ENCODE measurements at places on chromosomes 2 and 18.

- DNase-seq = peak; percentile 48
Measured at GRCh38 chr2:110991911-110992310, 128.8 kb upstream of the BCL2L11 start.

DNA sequence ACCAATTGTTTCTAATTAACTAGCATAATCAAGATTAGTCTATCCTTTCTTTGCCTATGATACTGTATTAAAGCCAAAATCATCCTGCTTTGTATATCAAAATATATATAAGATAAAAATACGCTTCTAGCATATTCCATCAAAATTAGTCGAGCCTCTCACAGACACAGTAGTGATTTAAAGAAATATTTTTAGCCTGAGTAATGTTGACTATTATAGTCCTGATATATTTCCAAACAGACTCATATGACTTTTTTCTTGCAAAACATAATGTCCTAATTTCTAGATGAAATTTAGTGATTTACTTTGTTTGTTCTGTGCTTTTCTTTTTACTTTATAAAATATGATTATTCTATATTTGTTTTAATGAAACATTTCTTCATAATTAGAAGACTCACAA lies 30.9 kb downstream of the FAP start:
- DNase-seq = no peak

GRCh38 chr2:34096562-34097171 lies 497.6 kb upstream of the FAM98A start:
- DNase-seq = peak; percentile 70

DNA sequence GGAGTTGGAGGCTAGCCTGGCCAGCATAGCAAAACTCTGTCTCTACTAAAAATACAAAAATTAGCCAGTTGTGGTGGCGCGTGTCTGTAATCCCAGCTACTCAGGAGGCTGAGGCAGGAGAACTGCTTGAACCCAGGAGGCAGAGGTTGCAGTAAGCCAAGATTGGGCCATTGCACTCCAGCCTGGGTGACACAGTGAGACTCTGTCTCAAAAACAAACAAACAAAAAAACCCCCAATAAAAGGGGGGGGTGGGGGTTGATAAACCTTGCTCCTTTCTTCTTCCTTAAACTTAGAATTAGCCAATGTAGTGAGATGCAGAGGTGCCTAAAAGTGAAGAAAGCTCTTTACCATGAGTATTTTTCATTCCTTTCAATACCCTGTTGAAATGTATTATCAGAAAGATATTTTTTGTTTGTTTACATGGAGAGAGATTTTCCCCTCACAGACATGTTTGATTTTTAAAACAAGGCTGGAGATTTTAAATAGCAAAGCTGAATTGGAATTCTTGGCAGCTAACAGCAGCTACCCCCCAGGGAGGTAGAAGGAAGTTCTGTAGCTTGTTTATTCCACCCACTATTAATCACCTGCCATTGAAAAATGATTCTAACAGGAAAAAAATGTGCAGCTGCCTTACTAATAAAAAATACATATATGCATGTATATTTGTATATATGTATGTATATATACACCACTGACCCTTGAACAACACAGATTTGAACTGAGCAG lies 48.6 kb downstream of the GYPC start:
- DNase-seq = peak; percentile 49

GRCh38 chr18:3107740-3108151 lies 94.8 kb upstream of the LPIN2 start:
- no peak for DNase-seq

DNA sequence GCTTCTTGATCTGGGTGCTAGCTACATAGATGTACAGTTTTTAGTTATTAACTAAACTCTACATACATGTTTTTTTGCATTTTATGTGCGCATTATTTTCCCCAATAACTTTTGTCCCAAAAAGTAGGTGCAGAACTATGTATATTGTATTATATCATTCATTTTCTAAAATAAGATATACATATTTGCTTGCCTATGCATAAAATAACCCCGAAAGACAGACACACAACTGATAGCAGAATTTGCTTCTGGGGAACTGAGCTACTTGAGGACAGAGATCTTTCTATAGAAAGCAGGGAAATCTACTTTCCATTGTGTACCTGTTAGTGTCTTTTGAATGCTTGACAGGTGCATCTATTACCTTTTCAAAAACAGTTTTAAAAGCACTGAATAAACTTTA lies 88.9 kb upstream of the SIX3 start:
- no peak for DNase-seq

GRCh38 chr2:41764131-41764530 lies 283.7 kb upstream of the PKDCC start:
- DNase-seq = no peak

DNA sequence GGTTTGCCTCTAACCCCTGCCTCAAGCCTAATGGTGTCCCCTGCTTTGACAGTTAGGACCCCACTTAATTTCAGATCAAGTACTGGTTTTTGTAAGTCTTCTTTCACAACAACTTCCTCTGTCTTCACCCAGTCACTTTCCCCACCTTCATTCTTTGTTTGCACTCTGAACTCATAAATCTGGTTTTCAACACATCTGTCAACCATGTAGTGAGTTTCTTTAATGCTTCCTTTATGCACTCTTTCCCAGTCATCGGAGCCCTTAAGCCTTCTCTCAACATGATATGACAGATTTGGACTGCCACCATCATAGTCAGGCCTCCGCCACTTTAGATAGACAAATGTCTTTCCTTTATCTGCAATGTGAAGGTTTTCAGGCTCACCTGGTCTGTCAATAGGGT lies 109.1 kb downstream of the PLEKHA3 start:
- DNase-seq = no peak

GRCh38 chr2:171513719-171514160 lies 8.5 kb upstream of the CYBRD1 start:
- no peak for DNase-seq

DNA sequence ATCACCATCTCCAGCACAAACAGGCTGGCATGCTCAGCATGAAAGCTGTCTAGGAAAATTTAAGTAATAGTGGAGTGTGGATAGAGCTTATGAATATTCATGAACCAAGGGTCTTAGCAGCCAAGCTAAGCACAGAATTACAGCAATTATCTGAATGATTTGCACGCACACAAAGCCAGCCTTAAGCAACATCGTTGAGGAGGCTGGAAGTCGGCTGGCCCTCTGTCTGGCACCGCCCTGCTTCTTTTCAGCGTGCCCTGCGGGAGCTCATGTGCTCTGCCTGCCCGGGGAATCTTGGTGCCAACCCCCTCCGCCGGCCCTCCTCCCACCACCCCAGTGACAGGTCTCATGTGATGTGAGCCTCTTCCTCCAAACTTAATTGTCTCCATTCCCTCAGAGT lies 540.1 kb downstream of the CMPK2 start:
- peak; percentile 1 for DNase-seq

DNA sequence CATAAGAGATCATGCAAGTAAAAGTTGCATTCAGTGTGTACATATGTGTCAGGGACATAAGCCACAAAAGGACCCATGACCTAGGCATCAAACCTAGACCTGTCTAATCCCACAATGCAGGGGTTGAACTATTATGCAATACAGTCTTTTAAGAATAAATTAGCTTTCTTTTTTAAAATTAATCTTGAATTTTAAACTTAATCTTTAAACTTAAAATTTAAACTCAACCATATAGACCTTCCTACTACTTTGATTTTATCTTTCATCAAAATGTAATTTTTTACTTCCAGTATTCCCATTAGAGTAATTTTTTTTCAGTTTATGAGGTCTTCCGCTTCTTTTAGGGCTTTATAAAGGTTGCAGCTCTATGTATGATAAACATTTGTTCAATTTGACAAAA lies 702.9 kb downstream of the SUCLG1 start:
- no peak for DNase-seq

- peak; percentile 86 for DNase-seq
Measured at GRCh38 chr18:68840554-68841263, 42.8 kb downstream of the CCDC102B start.

- peak; percentile 47 for DNase-seq
Measured at GRCh38 chr2:215594766-215595165, 158.9 kb upstream of the FN1 start.

- DNase-seq = peak; percentile 29
Measured at GRCh38 chr2:86234563-86235131, 35.4 kb downstream of the MRPL35 start.

DNA sequence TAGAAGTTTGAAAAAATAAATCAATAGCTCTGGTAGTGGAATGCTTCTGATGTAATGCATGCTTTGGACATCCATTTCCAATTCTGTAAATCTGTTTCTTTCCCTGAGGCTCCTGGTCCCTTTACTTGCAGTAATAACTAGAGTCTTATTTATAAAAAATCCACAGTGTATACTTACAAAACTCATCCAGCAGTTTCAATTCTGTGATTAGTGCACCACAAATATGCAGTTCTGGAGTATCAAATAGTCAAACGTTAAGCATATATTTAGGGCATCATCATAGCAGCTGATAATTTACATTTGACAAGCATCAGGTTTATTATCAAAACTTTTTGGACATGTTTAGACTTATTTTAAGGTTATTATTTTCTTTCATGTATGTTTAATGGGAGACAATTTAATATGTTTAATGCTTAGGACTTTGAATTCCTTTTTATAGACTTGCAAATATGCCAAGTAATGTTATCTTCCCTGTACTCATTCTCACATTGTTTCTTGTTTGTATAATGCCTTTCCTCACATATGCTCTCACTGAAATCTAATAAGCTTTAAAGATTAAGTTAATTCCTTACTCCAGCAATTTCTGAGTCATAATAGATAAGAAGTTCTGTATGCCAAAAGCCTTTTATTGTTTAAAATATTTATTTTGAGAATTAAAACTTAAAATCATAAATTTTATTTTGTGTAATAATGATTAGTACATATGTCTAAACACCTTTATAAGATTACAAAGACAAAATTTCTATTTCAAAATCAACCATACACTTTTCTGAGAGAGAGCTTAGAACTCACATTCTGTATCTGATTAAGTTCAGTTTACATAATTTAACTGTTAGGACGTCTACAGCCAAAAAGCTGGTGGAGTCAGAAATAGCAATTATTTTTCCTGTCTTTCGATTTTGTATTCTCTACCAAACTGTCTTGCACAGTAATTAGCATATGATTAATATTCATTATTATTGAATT lies 341.5 kb upstream of the TMEFF2 start:
- no peak for DNase-seq

- DNase-seq = no peak
Measured at GRCh38 chr2:211344289-211344688, 787.9 kb downstream of the CPS1 start.

DNA sequence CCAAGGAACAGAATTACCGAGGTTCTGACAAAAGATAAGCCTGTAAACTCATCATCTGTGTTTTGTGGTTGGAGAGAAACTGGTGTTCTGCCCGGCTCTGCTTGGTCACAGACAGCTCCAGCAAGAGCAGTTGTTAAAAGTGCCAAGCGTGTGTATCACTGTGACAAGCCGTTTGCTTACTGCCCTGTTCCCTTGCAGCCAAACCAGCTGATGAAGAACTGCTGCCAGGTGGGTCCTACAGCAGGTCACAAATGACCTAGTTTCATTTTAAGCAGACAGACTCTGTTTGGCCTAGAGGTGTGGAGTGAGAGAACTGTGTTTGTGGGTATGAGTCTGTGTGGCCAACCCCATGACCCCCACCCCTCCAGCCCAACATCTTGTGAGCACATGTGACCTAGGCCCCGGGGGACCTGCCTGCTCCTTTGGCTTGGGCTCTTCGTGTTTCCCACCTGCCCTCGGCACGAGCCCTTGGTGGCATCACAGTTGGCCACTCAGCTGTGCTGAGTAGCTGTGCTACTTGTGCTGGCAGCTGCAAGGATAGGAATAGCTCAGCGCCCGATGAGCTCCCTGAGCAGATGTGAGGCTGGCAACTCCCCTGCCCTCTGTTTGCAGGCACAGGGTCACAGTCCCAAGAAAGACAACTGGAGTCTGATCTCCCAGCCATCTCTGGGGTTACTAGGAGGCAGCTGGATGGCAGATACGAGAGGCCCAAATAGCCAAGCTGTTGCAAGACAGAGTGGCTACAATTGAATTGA lies 9.7 kb downstream of the OXER1 start:
- no peak for DNase-seq

DNA sequence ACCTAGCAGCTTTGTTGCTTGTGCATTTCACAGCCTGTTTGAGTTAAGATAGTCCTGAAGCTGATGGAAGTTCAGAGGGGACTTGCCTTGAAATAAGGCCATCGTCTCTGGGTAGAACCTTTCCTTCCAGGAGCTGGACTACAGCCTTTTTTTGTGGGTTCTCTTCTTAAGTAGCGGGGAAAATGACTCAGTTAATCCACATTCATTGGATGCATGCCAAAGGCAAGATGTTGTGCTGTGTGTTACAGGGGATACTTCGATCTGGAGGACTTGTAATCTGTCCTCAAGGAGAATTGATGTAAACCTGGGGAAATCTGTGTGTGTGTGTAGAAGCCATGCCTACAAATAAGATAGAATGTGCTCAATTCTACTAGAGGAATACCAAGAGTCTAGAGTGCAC lies 46.8 kb downstream of the RPIA start:
- DNase-seq = no peak

DNA sequence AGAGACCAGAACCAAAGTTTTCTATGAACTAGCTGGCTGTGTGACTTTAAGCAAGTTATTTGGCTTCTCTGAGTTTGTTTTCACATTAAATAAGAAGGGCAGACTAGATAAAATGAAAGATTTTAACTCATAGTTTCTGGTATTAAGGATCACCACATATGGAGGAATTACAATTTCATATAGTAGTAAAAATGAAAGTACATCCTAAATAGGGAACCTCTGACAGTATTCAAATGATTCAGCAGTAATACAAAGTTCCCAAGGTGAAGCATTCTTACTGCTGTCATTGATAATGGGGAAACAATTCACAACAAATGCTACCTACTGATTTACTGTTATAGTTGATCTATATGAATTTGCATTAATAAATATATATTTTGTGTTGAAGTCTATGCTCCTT lies 170.3 kb upstream of the VRK2 start:
- no peak for DNase-seq

GRCh38 chr2:17309181-17309580 lies 209.1 kb downstream of the RAD51AP2 start:
- no peak for DNase-seq

GRCh38 chr2:6934758-6935651 lies 17.8 kb downstream of the RNF144A start:
- no peak for DNase-seq

DNA sequence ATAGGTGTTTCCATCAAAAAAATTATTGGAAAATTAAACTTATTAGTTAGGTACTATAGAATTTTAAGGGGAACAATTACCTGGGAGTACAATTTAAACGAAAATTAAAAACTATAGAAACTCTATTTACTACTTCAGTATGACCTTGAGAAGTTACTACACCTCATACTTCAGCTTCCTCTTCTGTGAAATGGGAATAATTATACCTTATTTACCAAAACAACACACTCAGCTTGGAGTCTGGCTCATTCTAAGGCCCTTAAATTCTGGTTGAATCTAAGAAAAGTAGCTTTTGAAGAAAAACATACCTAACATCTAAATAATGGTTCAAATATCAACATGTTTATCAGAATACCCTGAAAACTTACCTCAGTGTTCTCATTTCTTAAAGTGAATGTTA lies 2.7 kb downstream of the NABP1 start:
- no peak for DNase-seq

All from renal cortical epithelial cell (primary cell).